GM06990 (cell line): ENCODE measurements at places on chromosomes 7 and 10.
A peak's percentile ranks its signal among the peaks of the same experiment; 100 is the strongest.

- no peak for DNase-seq
Measured at GRCh38 chr10:49153971-49154370, 20.1 kb upstream of the FAM170B start.

DNA sequence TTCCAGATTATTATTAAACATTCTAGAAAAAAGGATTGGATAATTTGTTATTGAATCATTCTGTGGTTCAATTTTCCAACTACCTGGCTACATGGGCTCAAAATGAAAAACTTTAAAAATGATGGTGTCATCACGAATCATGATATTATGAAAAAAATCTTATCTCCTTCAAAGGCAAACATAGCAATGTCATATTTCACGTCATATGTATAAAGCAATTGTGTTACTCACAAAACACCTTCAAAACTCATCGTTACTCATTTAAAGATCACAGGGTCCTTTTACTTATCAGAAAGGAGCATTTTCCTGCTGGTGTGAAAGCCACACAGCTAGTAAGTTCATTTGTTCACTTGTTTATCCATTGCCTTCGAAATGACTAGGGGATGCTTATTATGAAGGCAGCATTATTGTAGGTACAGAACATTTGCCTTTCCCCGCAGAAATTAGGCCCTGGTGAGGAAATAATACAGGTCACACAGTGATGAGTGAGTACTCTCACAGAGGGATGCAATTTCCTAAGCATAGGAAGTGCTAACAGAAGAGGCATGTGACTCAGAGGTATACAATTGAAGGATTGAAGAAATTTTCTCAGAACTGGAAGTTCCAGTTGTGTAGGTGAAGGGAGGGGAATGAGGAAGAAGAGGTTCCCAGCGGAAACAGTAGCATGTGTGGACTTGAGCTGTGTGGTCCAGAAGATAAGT, 478.7 kb downstream of the INHBA start:
- DNase-seq: no peak

DNA sequence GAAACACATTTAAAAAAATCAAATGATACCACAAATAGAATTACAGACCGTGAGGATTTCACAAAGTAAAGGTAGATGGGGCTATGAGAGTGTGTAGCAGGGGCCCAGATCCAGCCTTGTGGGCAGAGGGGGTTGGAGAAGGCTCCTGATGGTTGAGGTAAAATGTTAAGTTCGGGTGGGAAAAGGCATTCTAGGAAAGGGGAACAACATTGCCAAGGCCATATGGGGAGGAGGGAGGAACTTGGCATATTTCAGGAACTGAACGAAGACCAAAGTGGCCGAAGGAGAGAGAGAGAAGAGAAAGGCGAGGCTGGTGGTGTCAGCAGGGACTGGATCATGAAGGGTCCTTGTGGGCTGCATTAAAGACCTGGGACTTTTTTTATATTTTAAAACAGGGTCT, 98.9 kb downstream of the CARD11 start:
- no peak for DNase-seq

GRCh38 chr10:131072651-131073468, 238.7 kb downstream of the TCERG1L start:
- no peak for DNase-seq

- DNase-seq: no peak
Measured at GRCh38 chr10:53127686-53128085, 355.1 kb upstream of the MBL2 start.

- DNase-seq: no peak
Measured at GRCh38 chr7:222716-223041, 30.3 kb downstream of the FAM20C start.

- no peak for DNase-seq
Measured at GRCh38 chr7:746155-747061, 19.3 kb upstream of the PRKAR1B start.

GRCh38 chr10:13891128-13892000, 304.6 kb downstream of the PRPF18 start:
- peak; percentile 62 for DNase-seq

DNA sequence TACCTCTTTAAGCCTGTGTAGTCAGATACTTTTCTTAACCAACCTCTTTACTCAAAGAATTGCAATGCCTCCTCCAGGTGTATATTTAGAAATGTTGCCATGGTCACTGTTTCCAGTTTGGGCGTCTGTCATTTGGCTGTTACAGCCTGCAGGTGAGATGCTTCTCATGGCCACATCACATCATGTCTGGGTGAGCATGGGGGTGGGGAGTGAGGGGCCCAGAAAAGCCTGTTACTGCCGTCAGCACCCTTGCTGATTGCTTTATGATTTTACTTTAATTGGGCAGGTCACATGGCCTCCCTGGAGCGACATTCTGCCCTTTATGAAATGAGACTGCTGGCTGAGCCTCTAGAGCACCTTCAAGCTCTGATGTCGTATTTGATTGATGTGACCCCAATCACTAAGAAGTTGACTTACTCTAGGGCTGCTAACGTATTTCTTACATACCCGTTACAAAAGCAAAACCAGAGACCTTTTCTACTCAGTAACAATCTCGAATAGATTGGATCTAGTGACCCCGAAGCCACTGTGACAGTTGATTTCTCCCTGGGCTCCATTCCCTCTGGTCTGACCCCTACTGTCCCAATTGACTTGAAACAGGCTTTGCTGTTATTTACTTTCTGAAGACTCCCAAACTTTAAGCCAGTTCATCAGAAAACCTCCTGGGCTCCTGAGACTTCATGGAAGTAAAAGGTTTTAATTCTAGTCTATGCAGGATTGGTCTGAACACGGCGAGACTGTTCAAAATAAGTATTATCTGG, 60.7 kb downstream of the OTUD1 start:
- DNase-seq: no peak

- DNase-seq: no peak
Measured at GRCh38 chr10:103273041-103273441, 3.9 kb upstream of the INA start.

GRCh38 chr10:21479570-21480315, 45.7 kb downstream of the SKIDA1 start:
- no peak for DNase-seq
